ENCODE measurements at places on chromosomes 2 and 18. TPM values are rescaled to one million over a fixed set of nuclear protein-coding genes. Genes with fewer than 3 reads are reported as not detected.

DNA sequence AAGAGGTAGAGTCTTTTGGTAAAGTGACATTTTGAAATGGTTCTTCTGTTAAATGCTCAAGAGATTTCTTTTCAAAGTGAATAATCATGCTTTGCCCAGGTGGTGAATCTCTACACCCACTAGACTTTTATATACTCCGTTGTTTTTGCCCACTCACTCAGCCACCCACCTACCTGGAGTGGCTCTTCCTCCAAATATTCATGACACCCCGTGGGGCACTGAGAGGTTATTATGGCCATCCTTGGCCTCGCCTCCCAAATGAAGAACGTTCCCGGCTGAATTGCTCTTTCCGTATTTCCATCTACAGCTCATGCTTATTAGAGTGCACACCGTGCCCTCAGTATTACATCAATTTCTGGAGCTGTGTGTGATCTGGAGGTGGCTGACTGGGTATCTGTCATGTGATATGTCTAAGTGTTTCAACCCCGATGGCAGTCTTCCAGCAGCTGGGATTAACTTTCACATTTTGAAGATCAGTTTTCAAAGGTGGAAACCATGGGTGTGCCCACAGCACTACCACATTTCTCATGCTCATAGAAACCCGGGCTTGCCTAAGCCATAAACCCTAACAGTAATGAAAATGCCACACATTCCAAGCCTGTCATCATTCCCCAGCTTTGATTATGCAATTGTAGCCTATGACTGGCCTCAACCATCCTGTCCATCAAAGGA lies 406.6 kb upstream of the MMADHC start:
- H3K27ac ChIP-seq = no peak overlapping the region
- H3K36me3 ChIP-seq = no peaks in the 10 kb centered on the region
- no peaks in the 10 kb centered on the region for H3K4me1 ChIP-seq
- no peaks in the 10 kb centered on the region for H3K27me3 ChIP-seq
- no peak for DNase-seq

DNA sequence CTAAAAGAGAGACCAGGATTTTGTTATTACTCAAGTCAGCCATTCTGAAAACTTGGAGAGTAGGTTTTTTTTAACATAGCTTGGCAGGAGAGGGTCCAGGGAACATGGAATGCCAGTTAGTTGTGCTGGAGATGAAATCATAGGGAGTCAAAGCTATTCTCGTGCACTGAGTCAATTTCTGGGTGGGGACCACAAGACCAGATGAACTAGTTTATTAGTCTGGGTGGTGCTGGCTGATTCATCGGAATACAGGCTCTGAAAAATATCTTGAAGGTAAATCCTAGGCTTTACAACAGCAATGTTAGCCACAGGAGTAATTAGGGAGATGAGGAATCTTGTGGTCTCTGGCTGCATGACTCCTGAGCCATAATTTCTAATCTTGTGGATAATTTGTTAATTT lies 921.4 kb downstream of the TRIB2 start:
- H3K4me1 ChIP-seq = no peaks in the 10 kb centered on the region
- no peak overlapping the region for H3K27ac ChIP-seq
- no peak overlapping the region for H3K4me3 ChIP-seq
- no peaks in the 10 kb centered on the region for H3K36me3 ChIP-seq
- H3K27me3 ChIP-seq = no peaks in the 10 kb centered on the region
- DNase-seq = no peak

- H3K36me3 ChIP-seq = no peaks in the 10 kb centered on the region
- H3K27ac ChIP-seq = peak overlapping the region; percentile 98
- DNase-seq = peak; percentile 52
- no peaks in the 10 kb centered on the region for H3K4me1 ChIP-seq
- H3K27me3 ChIP-seq = no peaks in the 10 kb centered on the region
Measured at GRCh38 chr2:171159372-171160118, 1.1 kb downstream of the TLK1 start.

DNA sequence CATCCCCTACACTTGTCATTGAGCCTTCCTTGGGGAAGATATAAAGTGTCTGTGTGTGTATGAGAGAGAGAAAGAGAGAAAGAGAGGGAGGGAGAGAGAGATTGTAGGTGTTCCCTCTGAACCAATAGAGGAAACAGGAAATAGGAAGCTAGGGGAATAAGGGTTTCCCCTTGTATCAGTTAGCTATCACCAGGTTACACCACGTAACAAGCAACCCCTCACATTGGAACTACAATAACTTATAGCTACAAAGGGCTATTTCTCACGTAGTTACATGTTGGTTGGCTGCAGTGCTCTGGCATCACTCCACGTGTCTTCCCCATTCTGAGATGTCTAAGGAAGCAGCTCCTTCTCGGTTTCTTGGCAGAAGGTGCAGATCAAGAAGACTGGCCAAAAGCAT lies 41.0 kb upstream of the ARL4C start:
- no peak overlapping the region for H3K4me3 ChIP-seq
- H3K27ac ChIP-seq = no peak overlapping the region
- H3K36me3 ChIP-seq = no peaks in the 10 kb centered on the region

GRCh38 chr2:10517351-10518043 lies 69.4 kb upstream of the ODC1 start:
- H3K4me3 ChIP-seq = no peak overlapping the region
- H3K27me3 ChIP-seq = no peaks in the 10 kb centered on the region
- no peak overlapping the region for H3K27ac ChIP-seq

GRCh38 chr2:223735659-223736244 lies 101.6 kb downstream of the AP1S3 start:
- no peaks in the 10 kb centered on the region for H3K36me3 ChIP-seq
- H3K4me3 ChIP-seq = no peak overlapping the region
- no peaks in the 10 kb centered on the region for H3K4me1 ChIP-seq
- H3K27me3 ChIP-seq = no peaks in the 10 kb centered on the region

GRCh38 chr2:191800874-191801273 lies 46.0 kb downstream of the CAVIN2 start:
- H3K4me1 ChIP-seq = no peaks in the 10 kb centered on the region
- no peak for DNase-seq
- no peak overlapping the region for H3K4me3 ChIP-seq
- no peaks in the 10 kb centered on the region for H3K36me3 ChIP-seq
- no peaks in the 10 kb centered on the region for H3K27me3 ChIP-seq

DNA sequence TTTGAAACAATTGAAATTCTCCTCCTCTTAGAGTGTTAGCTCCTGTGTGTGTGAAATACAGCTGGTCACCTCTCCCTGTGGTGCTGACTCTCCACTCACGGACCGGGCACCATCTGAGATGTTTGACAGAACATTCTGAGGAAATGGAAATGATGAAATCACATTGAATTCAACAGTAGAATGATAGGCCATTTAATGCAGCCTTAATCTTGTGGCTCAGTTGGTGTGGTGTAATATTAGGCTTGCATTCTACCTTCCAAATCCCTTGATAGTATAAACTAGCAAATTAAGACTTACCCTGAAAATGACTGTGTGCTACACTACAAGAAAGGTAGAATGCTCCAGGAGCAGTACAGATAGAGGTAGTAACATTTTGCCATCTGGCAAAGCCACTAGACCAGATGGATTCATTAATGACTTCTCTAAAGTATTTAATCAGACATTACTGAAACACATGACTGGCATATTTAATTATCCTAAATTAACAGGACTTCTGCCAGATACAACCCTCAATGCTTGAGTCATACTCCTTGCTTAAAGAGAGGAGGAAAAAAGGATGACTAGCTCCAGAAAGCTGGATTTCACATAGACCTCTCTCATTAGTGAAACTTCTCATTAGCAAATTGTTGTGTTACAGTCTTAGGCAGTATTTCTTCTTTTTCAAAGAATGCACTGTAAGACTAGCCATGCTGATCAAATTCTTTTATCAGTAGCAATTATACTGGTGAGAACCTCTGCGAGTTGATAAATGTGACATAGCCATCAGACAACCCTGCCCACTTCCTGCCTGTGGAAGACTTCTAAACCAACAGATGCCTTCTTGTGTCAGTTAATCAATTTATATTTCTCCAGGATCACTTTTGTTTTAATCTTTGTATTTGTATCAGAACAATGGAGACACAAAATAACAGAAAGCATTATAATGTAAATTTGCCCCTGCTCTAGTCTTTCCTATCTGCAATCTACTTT lies 80.6 kb downstream of the EML6 start:
- no peak for DNase-seq
- H3K4me1 ChIP-seq = no peaks in the 10 kb centered on the region
- no peaks in the 10 kb centered on the region for H3K27me3 ChIP-seq
- H3K4me3 ChIP-seq = no peak overlapping the region
- no peak overlapping the region for H3K27ac ChIP-seq
- no peaks in the 10 kb centered on the region for H3K36me3 ChIP-seq

DNA sequence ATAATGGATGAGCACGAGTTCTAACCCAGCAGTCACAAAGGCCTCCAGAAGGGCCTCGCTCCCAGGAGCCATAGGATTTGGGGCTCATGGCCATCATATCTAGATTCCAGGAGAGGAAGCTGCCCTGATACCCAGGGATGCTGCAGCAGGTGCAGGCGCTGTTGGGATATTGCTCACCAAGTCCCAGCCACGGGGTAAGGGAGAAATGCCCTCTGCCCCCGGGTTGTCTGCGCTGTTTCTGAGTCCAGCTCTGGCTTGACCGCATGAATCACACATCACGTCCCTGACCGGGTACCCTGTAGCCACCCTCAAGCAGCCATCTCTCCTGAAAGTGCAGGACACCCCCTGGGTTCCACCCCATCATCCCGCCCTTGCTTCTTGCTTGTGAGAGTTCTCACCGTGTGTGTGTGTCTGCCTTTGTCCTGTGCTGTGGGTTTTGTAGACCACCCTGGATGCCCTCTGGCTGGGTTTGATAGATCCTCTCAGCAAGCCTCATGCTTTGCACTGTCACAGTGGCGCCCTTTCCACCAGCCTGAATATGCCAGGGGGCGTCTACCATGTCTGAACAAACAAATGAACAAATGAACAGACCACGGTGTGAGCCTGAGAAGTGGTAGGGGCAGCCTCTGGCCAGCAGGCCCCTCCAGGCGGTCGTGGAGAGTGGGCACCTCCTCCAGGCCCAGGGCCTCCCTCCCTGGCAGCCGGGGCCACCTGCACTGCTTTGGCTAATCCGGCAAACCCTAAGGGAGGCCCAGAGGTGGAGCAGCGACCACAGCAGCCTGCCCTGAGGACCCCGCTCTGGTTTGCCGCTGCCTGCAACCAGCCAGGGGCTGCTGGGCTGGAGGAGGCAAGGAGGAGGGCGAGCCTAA lies 32.1 kb downstream of the ADRA2B start:
- no peak overlapping the region for H3K4me3 ChIP-seq
- H3K27ac ChIP-seq = no peak overlapping the region
- no peaks in the 10 kb centered on the region for H3K36me3 ChIP-seq
- no peaks in the 10 kb centered on the region for H3K4me1 ChIP-seq
- no peak for DNase-seq

DNA sequence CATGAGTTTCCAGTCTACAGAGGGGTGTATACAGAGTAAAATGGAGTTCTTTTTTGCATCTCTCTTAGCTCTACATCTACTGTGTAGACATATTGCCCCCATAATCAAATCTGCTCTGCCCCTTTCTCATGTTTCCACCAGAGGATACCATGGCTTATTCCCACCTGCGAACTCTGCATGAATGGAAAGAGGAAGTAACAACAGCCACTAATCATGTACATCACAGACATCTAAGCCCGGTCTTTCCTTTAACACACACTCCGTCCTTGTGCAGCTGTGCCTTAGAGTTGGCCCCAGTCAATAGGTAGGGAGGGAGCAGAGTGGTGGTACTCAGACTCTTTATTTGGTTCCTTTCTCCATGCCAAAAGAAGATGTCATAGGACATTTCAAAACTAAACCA lies 147.3 kb upstream of the NRP2 start:
- no peaks in the 10 kb centered on the region for H3K36me3 ChIP-seq
- H3K4me3 ChIP-seq = no peak overlapping the region
- no peaks in the 10 kb centered on the region for H3K4me1 ChIP-seq

DNA sequence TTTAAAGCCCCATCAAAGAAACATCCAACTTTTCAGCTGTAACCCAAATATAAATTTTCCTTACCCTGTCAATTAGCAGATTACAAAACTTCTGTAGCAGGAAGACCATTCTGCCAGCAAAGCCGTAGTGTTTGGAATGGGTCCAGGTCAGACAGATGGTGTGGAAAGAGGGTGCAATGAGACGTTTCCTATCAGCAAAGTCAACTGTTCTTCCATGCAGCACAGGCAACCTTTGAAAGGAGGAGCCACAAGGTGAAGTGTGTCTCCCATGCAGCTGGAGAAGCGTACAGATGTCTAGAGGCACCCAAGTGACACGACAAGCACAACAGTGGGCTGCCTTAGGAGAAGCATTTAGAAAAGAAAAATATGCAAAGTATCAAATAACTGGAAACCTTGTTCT lies 83.7 kb downstream of the SP3 start:
- H3K4me1 ChIP-seq = no peaks in the 10 kb centered on the region
- DNase-seq = no peak
- H3K27ac ChIP-seq = no peak overlapping the region

- peak; percentile 76 for DNase-seq
- no peaks in the 10 kb centered on the region for H3K27me3 ChIP-seq
- H3K4me1 ChIP-seq = peaks cover 21% of the 10 kb centered on the region
- no peak overlapping the region for H3K4me3 ChIP-seq
- H3K27ac ChIP-seq = peak overlapping the region; percentile 94
- H3K36me3 ChIP-seq = no peaks in the 10 kb centered on the region
Measured at GRCh38 chr2:100197631-100198153, 55.3 kb upstream of the AFF3 start.

DNA sequence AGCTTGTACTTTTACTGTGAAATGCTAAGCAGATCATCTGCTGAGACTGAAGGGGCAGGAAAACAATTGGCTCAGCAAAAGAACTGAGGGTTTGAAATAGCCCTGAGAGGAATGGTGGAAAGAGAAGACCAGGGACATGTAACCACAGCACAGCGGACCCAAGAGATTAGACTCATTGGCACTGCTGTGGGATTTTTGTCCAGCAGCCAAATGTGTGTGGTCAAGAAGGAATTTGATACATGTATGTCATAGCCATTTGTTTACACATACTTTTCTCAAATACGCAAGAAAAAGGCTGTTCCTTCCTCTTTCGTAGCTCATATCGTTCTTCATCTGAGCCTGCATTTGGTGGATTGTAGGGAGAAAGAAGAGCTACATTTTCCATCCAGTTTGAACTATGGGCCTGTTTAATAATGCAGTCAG lies 73.8 kb downstream of the TRABD2A start:
- H3K27me3 ChIP-seq = no peaks in the 10 kb centered on the region
- H3K4me3 ChIP-seq = no peak overlapping the region
- no peak for DNase-seq
- no peaks in the 10 kb centered on the region for H3K4me1 ChIP-seq
- H3K27ac ChIP-seq = no peak overlapping the region

Gene TSPYL6
- not detected for total RNA-seq

Gene ARHGAP15
- total RNA-seq = 0.88 TPM

Gene ST8SIA3
- not detected for total RNA-seq

Gene IL37
- total RNA-seq = not detected

Gene HOXD1
- total RNA-seq = 2.9 TPM

Gene UGT1A3
- total RNA-seq = not detected

Gene C2orf81
- total RNA-seq = 5.7 TPM

Gene EIF2B4
- 16.9 TPM for total RNA-seq

Gene GKN2
- total RNA-seq = not detected

Gene YWHAQ
- total RNA-seq = 243 TPM

Gene WDR43
- total RNA-seq = 42.9 TPM

Measured in uterus (tissue), 4 donors.